ENCODE measurements at places on chromosomes 13 and 19.
A peak's percentile ranks its signal among the peaks of the same experiment; 100 is the strongest.

DNA sequence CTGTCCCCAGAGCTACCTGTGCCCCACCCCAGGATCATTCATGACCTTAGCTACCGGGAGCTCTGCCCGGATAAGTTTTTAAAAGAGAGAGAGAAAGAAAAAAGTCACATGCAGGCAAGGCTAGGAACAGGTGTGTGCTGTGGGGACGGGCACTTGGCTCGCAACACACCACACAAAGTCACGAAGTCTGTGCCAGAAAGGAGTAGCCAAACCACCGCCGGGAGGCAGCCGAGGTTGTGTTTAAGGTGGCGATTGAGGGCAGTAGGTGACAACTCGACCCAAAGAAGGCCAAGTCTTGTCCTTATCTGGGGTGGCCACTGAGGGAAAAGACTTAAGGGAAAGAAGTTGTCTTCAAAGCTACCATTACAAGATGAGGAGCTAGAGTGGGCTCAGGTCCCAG, 4.6 kb upstream of the TSHZ3 start:
- DNase-seq = no peak

GRCh38 chr13:113371061-113371460, 7.1 kb upstream of the GRTP1 start:
- no peak for DNase-seq

DNA sequence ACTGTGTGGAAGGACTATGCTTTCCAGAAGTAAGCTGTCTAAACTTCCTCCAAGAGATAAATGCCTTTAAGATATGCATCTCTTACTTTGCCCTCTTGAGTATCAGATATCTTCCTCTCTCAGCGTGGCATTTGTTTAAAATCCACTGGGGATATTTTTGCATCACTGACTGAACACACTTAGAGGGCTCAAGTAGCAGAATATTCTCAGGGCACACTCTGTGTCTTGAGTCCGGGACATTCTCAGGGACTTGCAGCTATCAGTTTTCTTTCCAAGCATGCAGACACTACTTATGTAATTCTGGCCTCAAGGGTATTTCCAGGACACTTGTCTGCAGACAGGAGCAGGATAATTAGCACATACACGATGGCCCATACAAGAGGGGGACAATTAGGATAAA, 84.7 kb downstream of the ERCC5 start:
- DNase-seq = no peak

DNA sequence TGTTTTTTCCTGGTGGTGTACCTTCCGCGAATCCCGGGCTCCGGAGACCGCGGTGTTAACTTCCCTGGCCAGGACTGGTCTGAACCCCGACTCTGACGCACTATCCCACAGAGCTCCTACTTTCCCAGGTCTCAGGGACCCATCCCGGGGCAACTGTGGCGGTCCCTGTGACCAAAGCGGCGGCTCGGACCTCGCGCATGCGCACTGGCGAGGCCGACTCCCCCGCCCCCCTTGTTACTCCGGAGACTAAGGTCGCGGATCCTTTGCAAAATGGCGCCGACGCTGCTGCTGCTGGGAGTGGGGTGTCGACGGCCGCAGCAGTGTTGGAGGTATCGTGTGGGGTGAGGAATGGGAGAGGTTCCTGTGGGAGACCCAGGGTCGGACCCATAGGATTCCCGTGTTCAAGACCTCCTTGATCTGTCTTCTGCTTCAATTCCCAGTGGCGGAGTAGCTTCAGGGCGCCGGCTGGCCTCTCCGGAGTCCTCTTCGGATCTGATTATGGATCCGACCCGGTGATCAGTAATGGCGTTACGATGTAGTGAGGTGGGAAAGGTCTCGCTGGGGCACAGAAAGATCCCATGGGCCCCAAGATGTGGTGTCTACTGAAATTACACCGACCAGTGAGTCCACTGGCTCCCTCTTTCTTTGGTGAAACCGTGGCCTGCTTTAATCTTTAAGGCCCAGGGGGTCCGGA, 66.6 kb upstream of the ZNF527 start:
- peak; percentile 73 for DNase-seq

DNA sequence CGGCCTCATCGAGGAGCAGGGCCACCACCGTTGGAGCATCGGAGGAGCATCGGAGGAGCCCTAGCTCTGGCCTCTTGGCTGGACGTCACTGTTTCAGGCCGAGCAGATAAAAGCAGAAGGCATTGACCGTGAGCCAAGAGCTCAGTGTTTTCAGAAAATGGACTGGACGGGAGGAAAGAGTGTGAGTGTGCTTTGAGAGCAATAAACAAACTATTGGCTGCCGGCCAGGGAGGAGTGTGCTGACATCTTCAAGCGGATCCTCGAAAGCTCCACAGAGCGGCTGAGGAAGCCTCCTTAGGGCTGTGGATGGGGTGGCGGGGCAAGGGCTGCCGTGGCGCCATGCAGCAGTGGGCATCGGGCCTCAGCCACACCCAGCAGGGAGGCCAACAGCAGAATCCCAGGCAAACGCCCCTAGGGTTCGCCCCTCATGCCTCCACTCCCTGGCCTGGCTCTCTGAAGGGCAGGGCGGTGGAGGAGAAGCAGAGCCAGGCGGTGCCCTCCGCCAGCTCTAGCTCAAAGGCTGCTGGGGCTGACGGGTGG, 41.8 kb downstream of the IRS2 start:
- peak; percentile 64 for DNase-seq

GRCh38 chr19:5903056-5903623, 450 bp downstream of the NDUFA11 start:
- no peak for DNase-seq

GRCh38 chr13:85373322-85373721, 425.9 kb downstream of the SLITRK6 start:
- no peak for DNase-seq

DNA sequence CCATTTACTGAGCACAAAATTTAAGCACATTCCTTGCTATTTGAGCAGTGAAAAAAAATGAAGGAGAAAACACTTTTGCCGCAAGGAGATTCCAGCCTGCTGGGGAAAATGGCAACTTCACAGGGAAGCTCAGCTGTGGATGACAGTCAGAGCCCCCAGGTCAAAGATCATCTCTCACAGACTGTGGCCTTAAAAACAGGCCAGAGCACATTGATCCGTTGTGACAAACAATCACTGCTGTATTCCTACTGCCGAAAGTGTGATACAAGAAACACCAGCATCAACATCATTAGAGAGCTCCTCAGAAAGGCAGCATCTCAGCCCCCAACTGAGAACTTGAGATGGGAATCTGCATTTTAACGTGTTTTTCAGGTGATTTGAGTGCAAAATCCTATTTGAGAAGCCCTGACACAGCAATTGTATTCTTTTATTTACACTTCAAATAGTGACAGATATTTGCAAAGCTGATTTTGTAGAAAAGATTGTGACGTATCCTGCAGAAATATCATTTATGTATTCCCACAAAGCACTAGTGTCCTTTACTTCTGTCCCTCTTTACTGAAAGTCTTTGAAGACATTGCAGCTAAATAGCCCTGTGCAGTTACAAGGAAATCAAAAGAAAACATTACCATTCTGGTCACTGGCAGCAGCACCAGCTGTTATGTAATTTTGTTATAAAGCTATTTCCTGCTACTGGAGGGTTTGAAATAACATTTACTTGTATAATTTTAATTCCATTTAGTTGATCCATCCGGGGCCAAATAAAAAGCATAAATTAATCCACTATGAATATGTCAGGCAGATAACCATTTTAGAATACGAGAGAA, 652.0 kb downstream of the LIG4 start:
- DNase-seq = peak; percentile 25

DNA sequence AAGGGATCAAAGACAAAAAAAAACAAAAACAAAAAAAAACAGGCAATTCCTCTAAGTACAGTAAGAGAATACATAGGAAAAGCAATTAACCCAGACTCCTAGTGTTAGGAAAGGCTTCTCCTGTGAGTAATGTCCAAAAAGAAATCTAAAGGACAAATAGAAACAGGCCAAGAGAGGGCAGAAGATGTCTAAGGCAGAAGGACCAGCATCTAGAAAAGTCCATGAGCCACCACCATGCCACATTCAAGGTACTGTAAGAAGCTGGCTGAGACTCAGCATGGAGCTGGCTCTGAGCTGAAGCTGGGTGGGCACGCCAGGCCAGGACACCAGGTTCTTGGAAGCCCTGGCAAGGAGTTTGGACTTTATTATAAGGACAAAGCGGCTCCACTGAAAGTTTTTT, 118.1 kb upstream of the FRY start:
- no peak for DNase-seq

DNA sequence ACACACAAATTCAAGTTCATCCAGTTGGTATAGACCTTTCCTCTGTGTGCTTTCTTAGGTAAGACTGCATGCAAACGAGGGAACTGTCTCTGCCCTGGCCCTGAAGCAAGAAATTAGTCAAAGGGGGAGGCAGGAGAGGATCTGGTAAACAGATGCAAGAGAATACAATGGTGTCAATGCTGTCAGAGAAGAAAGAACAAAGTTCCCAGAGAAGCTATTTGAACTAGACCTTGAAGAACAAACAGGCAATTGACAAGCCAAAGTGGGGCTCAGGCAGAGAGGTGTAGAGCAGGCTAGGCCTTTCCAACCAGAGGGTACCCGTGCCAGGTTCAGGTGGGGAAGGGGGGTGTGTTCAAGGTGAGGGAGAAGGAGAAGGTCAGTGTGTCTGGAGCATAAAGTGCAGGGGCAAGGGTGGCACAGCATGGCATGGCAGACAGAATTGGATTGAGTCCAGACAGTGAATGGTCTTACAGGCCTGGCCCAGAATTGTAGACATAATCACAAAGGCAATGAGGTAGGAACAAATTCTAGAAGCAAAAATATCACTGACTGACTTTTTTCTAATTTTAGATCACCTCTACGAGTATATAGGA, 95.0 kb upstream of the STARD13 start:
- no peak for DNase-seq

- DNase-seq = peak; percentile 25
Observed at GRCh38 chr13:36918246-36919131, 1.5 kb downstream of the SMAD9 start.

DNA sequence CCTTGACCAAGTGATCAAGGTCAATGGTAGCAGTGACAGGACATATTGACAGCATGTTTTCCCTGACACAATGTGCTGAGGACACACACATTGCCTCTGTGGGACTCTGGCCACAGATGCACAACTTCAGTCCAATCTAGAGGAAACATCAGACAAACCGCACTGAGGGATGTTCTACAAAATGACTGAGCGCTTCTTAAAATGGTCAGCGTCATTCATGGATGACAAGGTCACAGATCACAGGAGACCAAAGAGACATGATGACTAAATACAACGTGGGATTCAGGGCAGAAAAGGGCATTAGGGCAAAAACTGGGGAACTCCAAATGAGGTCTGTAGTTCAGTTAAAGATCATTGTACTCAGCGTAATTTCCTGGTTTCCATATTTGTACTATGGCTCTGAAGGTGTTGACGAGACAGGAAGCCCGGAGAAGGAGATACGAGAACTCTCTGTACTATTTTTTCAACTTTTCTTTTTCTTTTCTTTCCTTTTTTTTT, 20.6 kb downstream of the PBX4 start:
- DNase-seq = no peak

- DNase-seq = no peak
Observed at GRCh38 chr13:107275945-107276614, 708.1 kb upstream of the ARGLU1 start.

DNA sequence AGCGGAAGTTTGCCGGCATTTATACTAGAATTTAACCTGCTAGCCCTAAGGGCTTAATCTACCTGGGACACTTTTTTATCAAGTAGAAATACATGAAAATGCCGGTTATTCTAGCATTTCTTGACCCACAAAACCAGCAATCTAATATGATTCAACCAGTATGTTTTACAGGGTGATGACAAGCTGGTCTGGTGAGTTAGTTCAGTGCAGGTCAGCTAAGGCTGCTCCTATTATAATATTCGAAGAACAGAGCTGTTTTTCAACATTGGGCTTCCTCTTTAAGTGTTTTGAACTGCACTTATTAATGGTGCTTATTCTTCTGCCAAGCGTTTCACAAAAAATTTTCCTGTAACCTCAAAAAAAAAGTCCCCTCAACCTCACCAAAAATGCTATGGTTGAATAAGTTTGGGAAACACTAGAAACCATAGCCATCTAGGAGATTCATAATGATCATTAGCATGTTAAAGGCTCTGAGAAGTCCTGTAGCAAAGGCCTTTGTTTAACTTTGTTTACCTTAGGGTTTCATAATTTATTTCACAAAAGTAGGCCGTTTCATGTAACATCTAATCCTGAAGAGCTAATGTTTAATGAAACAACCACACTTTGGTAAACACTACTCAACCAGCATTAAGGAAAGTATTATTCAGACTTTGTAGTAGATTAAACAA, 526.6 kb downstream of the KLF12 start:
- DNase-seq = no peak

- DNase-seq = peak; percentile 81
Observed at GRCh38 chr19:13865571-13866462, 11.1 kb upstream of the NANOS3 start.

GRCh38 chr19:15445807-15446376, 3.9 kb downstream of the WIZ start:
- DNase-seq = no peak

GRCh38 chr13:48317511-48318376, 14.2 kb downstream of the RB1 start:
- no peak for DNase-seq

DNA sequence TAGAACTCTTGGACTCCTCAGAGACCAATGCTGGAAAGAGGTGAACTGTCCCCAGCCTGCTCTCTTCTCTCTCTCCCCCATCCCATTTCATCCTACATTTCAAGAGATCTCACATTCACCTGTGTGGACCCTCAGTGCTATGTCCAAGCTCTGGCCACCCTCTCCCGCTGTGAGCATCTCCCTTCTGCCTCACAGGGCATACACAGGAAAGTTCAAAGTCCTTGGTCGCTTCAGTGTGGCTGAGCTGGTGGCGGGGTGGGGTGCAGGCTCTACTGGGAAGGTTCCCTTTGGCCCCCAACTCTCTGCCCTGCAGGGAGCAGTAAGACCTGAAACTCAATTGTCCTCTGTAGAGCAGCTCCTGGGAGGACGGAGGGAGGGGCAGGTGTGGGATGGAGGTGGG, 27.0 kb downstream of the SPTBN4 start:
- DNase-seq = no peak

DNA sequence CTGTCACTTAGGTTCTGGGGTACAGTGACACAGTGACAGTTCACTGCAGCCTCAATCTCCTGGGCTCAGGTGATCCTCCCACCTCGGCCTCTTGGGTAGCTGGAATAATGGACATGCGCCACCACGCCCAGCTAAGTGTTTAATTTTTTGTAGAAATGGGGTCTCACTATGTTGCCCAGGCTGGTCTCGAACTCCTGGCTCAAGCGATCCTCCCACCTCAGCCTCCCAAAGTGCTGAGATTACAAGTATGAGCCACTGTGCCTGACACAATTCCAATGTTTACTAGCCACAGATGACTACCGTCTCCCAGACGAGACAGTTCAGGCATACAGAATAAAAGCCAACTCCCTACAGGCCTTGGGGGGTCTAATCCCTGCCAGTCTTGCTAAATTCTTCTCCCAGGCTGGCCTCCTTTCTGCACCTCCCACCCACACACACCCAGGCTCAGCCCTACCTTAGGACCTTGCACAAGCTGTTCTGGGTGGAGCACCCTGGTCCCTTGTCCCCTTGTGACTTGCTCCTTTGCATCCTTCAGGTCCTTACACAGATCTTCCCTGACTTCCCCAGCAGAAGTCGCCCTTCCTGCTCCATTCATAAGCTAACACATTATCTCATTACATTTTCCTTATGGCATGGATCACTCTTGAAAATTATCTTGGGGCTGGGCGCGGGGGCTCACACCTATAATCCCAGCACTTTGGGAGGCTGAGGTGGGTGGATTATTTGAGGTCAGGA, 106.4 kb downstream of the INSR start:
- no peak for DNase-seq

- DNase-seq = no peak
Observed at GRCh38 chr13:103517066-103517767, 451.0 kb upstream of the SLC10A2 start.

GRCh38 chr19:30428844-30429243, 56.7 kb downstream of the ZNF536 start:
- DNase-seq = no peak

- DNase-seq = no peak
Observed at GRCh38 chr19:6540918-6541689, 10.3 kb downstream of the TNFSF9 start.
